ENCODE measurements at places on chromosomes 1 and 21.

DNA sequence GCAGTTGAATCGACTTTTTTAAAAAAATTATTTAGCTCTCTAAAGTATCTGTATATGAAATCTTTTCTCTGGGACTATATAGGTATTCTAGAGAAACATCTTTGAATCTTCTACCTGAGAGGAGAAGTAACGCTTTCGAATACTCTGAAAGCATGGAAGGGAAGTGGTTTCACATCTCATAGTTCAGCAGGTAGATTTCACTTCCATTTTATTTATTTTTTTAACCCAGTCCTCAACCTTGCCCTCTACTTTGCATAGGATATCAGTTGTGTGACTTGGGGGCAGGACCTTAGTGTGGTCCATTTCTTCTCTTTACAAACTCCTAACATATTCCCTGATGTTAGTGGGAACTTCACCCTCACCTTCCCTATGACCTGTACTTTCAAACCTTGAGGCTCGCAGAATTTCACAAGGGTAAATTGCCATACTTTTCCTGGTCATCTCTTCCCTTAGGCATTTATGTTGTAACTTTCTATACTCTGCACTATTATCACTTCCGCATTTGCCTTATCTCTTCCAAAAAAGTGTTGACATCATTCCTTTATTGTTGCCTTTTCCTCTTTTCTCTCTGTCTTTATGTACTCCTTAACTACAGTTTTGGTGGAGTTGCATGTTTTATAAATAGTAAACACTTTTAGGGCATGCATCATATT, 1208.5 kb upstream of the ADGRL4 start:
- DNase-seq, result no peak

DNA sequence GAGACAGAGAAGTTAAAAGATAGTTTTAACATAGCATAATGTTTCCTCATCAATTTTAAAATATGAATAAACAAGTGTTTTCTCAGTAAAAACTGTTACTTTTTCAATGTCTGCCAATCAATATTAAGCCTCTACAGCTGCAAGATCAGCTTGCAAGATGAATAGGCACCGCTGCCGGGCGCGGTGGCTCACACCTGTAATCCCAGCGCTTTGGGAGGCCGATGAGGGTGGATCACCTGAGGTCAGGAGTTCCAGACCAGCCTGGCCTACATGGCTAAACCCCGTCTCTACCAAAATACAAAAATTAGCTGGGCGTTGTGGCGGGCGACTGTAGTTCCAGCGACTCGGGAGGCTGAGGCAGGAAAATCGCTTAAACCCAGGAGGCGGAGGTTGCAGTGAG, 54.8 kb upstream of the SH3GLB1 start:
- no peak for DNase-seq

DNA sequence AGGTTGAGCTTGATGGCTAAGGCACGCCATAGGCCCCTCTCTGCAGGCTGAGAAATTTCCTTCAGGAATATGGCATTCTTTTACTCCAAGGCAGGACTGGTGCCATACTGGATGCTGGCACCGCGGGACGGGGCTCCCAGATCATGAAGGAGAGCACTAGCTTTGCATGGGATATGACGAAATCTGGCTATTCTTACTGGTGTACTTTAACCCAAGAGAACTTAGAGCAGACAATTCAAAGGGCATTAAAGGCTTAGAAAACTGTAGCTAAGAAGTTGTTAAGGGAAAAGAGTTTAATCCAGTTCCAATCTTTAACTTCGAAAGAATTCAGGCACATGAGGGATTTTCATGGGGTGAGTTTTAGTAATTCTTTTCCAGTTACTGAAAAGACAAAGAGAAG, 204.4 kb upstream of the ESRRG start:
- no peak for DNase-seq

- no peak for DNase-seq
Observed at GRCh38 chr1:159828581-159829272, 2.1 kb downstream of the SLAMF8 start.

- DNase-seq, result no peak
Observed at GRCh38 chr1:44405798-44406736, 1.0 kb downstream of the RNF220 start.

- no peak for DNase-seq
Observed at GRCh38 chr1:35577071-35577998, 4.2 kb downstream of the TFAP2E start.

DNA sequence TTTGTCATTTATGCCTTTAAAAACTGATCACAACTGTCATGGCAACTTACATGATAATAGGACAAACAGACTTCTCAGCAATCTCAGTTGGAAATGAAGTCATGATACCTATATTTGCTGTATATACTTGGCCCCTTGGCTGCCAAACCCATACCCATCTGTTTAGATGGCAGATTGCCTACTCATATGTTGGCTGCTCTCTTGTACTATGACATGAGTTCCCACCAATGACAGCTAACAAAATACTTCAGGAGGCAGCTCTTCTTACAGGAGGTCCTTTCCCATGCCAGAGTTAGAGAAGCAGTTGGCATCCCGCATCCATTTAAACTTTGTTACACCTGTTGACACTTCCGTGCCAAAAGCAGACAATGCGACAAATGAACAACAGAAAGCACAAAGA, 603.1 kb upstream of the ADGRL2 start:
- no peak for DNase-seq

GRCh38 chr1:46026531-46026930, 105.9 kb downstream of the PIK3R3 start:
- DNase-seq, result no peak

DNA sequence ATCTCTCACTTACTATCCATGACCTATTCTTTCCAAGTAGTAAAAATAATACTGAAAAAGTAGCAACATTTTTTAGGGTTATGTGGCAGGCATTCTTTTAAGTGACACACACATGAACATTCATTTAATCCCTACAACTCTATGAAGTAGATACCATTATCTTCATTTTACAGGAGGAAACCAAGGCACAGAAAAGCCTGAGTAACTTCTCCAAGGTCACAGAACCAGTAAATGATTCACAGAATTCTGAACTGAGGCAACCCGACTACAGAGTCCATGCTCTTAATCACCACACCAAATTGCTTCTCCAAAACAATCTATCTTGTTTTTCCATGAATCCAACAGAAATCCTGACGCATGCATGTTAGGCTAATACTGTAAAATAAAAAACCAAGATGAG, 17.5 kb downstream of the FUBP1 start:
- DNase-seq, result no peak

DNA sequence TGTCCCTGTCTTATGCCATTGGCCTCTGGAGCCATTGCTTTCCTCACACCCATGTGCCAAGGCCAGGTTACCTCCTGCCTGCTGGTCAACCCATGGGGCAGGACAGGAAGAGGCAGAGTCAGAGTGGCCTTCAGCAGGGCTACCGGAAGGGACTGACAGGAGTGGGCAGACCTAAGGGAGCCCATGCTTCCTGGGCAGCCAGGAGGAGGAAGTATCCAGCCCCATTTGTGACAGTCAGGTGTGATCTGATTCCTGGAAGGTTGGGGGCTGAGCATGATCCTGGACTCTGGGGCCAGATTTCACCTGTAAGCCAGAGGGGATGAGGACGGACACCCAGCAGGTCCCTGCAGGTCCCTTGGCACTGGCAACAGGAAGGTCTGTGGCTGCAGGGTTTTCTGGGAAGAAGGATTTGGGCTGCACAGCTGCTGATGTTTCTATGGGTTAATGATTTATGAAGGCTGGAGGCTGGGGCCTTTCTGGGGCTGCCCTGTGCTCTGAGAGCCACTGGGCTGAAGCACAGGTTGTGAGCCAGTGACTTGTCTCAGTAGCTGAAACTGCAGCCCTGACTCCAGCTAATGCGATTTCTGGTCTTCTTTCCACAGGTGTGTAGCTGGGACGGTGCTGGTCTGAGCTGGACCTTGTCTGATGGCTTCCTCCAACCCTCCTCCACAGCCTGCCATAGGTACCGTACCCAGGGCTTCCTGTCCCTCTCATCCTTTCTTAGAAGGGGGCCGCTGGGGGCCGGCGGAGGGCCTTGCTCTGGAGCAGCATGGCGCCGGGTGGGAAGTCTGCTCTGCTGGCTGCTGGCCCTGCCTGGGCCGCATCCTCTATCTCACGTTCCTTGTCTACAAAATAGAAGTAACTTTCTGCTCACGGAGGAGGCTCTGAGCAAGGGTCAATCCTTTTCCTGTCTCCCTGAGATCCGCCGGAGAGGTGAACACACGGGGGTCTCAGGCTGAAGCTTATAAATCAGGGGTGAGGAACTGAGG, 40.7 kb downstream of the ARHGEF10L start:
- no peak for DNase-seq

GRCh38 chr1:63981408-63981773, 207.6 kb downstream of the ROR1 start:
- DNase-seq, result no peak

DNA sequence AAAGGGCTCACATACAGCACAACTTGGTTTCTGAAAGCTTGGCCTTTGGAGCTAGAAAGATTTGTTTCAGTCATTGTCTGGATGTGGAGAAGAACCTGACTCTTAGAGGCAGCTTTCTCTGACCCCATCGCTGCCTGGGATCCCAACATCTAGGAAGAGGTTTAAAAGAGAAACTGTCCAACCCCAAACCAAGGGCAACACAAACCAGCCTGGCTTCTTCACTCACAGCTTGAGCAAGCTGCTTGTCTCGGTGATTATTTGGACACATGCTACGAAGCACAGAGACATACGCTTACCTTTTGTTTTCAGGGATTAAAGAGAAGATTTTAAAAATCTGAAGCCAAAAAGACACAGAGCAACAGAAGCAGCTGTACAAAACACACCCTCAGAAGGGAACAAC, 109.8 kb downstream of the ETS2 start:
- DNase-seq, result no peak

DNA sequence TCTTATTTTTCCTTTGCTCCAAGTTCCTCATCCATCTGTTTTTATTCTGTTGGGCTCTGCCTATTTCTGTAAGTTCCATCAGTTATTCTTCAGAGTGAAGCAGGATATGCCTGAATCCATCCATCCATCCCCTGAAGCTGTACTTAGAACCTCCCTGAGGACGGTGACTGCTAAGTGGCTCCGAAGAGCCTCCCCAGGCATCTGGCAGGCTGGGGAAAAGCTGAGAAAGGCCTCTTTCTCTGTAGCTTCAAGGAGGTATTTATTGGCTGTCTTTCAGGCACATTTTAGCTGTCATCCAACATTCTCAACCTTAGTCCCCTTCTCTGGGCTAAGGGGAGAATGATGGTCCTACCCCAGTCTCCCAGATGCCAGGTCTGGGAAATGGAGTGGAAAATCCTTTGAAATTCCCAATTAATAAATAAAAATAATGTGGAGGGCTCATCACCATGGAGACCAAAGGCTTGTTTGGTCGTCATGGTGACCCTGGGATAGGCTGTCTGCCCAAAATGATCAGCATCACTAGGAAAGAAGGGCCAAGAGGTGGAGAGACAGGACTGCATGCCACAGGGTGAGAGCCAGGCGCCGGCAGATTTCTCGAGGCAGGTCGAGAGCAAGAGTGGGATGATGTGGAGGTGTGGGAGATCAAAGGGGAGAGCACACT, 82.0 kb downstream of the UBIAD1 start:
- no peak for DNase-seq

- no peak for DNase-seq
Observed at GRCh38 chr1:183732236-183732880, 72.6 kb upstream of the RGL1 start.

DNA sequence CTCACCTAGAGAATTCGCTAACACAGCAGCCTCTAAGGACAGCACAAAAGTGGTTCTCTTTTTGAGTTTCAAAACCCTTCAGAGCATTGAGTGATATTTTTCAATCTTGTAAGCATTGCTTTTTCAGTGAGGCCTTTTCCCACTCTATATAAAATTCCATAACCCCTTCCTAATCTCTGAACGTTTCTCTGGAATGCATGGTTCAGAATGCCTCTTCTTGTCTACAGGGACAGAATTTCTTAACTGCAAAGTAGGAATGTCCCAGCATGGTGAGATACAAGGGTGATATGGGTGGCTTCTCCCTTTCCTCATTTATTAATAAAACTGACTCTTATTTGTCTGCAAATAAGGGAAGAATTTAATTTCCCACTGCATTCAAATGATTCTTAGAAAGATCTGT, 377.9 kb downstream of the LTN1 start:
- DNase-seq, result no peak

GRCh38 chr1:3168678-3169077, 99.7 kb downstream of the PRDM16 start:
- no peak for DNase-seq

- no peak for DNase-seq
Observed at GRCh38 chr1:240980342-240980741, 368.4 kb upstream of the GREM2 start.

DNA sequence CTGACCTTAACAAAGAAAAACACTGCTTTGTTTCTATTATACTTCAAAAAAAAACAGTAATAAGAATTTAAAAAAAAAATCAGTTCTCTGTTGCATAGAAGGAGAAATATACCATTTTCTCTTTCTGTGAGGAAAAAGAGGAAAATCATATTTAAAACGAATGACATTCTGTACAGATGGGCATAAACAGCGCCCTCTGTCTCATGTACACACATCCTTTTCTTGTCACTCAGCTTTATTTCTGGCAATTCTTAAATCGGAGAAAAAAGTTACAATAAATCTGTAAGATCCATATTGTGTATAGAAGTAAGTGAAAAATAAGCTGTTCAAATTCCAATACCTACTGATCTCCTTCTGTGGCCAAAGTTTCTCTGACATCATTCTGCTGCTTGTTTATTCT, 245.4 kb downstream of the SMYD3 start:
- DNase-seq, result no peak

All from AG04449 (cell line).